ENCODE measurements at places on chromosomes 2 and 18.

- DNase-seq: no peak
Observed at GRCh38 chr2:28751956-28752630, 463 bp downstream of the PPP1CB start.

DNA sequence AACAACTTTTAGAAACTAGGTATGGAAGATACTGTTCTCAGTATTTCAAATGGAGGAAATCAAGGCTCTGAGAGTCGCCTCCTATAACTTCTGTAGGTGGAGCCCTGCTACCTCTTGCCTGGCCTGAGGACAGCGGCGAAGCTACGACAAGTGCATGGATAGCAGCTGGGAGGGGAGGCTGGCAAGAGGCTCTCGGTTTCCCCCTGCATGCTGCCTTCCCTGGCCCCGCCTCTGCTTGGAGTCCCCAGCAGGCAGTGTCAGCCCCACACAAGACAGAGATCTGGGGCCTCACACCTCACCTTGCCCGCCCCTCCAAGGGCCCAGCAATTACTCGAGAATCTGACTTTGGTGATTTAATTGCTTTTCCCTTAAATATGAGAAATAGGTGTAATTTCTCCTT, 107.6 kb upstream of the POU3F3 start:
- DNase-seq: no peak

DNA sequence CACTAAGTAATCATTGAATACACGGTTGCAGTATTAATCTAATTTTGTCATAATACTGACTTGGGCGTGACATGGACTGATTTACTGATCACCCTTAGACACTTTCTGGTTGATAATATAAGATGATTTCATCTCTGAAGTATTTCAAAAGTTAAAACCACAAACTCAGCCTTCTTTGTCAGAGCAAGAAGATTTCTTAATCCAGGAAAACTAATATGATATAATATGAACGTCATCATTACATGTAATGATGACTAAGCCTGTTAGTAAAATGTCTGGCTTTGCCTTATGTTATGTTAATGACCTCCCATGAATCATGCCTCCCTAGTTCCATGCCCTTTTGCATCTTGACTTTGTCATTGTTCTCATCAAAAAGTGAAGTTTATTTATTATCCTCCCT, 1325.0 kb upstream of the CDH2 start:
- DNase-seq: no peak

- no peak for DNase-seq
Observed at GRCh38 chr2:58466804-58467203, 225.7 kb upstream of the FANCL start.

DNA sequence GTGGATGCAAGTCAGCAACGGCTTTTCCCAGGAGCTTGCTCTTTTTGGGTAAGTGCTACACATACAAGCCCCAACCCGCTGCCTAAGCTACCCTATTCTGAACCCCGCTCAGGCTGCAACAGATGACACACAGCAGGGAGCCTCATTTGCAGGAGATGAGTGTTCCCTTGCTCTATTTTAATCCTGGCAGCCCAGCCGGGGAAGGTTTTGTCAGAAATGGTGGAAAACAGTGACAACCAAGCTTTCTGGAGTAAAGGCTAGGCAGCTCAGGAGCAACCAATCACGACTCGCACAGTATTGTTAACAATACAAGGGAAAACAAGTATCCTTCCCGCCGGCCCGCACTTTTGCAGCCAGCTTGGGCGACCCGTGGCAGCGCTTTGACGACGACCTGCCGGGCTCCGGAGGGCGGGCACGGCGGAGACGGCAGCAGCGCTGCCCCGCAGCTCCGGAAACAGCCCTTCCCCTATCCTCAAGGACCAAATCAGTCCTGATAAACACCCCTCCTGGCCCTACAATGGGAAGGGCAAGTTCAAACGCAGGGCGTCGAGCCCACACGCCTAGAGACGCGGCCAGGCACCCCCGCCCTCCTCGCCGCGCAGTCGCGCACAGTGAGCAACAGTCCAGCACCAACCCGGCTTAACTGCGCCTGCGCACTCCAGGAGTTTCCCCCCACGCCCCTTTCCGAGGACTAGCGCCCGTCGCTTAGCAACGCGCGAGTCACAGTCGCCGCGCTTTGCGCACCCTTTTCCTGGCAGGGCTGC, 74.3 kb upstream of the TSPYL6 start:
- peak; percentile 95 for DNase-seq

DNA sequence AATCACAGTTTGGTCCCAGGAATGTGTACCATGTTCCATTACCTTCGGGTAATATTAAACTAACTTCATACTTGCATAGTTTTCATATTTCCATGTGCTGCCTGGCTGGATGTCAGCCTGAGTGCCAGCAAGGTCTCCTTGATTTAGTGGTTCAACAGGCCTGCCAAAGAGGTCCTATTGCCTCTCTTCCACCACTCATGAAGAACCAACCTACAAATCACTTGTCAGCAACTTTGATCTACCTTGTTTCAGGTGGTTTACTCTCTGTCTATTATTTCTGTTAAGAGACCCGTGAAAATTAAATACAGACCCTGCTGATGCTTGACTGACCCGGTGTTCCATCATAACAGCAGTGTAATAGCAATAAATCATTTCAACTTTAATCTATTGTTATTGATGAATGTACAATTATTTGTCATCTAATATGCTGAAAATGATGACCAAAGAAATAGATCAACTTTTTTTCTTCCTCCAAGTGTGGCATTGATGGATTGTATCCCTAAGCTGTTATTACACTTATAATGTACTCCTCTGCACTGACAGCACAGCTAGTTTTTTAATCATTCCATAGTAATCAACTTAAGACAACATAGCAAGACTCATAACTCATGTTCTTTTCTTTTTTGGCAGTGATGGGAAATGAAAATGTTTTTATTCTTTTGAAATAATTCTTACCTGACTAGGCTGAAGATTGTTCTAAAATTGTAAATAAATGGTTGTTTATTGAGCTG, 1220.2 kb upstream of the ACVR2A start:
- DNase-seq: no peak

GRCh38 chr2:118554616-118555015, 292.8 kb downstream of the EN1 start:
- DNase-seq: no peak

DNA sequence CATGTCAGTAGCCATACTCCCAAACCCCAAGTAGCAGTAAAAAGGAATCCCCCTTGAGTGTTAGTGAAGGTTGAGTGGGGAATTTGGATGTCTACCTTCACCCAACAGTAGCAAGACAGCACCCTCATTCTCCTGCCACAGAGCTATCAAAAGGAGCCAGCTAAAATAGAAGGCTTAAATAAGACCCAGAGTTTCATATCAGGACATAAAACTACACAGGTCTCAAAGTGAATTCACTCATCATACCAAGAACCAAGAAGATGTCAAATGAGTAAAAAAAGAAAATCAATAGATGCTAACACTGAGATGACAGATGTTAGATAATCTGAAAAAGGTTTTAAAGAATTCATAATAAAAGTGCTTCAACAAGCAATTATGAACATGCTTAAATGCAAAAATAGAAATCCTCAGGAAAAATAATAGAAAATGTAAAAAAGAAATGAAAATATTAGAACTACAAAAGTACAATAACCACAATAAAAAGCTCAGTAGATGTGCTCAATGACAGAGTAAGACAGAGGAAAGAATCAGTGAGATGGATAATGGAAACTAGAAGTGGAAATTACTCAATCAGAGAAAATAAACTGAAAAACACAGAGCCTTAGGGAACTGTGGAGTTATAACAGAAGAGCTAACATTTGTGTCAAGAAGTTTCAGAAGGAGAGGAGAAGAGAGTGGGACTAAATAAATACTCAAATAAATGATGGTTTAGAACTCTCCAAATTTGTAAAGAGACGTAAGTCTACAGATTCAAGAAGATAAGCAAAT, 90.5 kb downstream of the EDAR start:
- DNase-seq: no peak

DNA sequence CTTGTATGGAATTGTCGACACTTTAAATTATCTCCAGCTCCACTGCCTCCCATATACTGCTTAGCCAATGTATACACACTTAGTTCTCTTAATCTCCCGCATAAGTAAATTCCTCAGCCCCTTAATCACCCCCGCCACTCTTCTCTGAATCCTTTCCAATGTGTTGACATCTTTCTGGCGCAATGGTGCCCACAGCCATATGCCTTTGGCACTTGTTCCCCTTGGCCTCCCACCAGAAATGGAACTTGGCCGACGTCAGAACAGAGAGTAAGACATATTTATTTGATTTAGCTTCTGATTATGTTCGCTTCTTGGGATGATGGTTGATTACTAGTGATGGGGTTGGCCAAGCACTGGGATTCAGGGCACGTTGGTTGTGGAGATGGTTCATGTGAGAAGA, 1089.3 kb upstream of the CELF4 start:
- no peak for DNase-seq

- no peak for DNase-seq
Observed at GRCh38 chr2:25808006-25808383, 70.3 kb downstream of the ASXL2 start.

- DNase-seq: no peak
Observed at GRCh38 chr2:111116843-111117597, 3.7 kb upstream of the BCL2L11 start.

DNA sequence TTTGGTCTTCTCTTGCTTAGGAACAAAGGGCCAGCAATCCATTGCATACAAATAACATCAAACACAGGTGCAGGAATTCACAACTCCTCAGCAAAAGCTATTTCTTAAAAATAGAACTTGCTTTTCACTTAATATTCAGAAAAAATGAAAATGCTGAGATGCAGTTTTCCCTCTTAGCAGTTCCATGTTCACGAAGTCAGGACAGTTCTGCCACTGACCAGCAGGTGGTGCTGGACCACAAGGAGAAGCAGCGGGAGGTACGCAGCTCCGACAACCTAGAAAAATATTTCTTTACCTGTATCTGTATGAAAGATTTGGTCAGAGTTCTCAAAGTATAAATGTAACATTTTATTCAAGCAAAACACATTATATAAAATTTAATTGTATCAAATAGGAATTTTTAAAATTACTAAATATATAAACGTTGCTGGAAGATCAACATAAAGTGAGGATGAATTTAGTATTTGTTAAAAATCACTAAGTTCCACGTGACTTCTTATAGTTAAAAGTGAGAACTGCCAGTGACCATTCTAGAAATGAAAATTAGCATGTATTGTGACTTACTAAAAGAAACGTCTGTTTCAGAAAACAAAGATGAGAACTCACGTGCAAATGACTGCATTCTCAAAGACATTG, 48.8 kb downstream of the ADNP2 start:
- peak; percentile 36 for DNase-seq

DNA sequence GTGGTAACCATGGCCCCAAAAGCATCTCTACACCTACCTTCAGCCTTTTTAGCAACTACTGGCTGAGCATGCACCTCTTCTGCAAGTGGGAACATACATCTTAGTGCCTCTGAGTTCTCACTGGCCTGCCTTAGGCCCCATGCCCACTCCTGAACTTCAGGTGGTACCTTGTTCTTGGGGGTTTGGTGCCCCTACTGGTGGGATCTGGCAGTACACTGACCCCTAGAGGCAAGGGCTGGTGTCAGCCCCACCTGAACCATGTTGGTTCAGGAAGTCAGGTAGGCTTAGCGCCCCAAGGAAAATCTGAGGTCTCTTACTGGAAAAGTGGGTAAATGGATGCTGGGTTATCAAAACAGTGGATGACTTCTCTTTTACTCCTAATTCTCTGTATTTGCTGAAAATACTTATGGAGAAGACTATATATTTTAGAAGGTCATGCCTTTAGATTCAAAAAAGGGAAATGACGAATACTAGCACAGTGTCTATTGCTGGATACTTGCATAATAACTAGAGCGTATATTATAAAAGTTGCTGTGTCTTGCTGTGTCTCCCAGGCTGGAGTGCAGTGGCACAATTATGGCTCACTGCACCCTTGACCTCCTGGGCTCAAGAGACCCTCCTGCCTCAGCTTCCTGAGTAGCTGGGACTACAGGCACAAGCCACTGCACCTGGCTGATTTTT, 84.6 kb downstream of the RAB31 start:
- no peak for DNase-seq

- no peak for DNase-seq
Observed at GRCh38 chr2:239952665-239953417, 72.3 kb downstream of the NDUFA10 start.

DNA sequence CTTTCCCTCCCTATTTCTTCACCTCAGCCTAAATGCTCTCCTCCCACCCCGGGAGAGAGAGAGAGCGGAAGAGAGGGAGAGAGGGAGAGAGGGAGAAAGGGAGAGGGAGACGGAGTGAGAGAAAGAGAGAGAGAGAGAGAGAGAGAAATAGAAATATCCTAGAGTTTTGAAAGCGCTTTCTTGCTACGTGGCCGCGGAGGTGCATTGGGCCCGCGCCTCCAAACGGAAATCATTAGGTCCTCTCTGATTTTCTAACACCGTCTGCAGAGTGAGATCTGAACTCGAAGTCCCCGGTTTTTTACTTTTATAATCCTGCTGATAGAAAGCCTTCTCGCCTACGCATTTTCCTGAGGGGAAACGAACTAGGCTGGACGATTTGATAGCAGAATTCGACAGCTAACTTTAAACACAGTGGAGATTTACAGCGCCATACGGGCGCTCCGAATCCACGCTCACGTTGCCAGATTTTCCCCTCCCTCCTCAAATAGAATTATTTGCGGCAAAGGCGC, 903 bp upstream of the EVX2 start:
- no peak for DNase-seq

DNA sequence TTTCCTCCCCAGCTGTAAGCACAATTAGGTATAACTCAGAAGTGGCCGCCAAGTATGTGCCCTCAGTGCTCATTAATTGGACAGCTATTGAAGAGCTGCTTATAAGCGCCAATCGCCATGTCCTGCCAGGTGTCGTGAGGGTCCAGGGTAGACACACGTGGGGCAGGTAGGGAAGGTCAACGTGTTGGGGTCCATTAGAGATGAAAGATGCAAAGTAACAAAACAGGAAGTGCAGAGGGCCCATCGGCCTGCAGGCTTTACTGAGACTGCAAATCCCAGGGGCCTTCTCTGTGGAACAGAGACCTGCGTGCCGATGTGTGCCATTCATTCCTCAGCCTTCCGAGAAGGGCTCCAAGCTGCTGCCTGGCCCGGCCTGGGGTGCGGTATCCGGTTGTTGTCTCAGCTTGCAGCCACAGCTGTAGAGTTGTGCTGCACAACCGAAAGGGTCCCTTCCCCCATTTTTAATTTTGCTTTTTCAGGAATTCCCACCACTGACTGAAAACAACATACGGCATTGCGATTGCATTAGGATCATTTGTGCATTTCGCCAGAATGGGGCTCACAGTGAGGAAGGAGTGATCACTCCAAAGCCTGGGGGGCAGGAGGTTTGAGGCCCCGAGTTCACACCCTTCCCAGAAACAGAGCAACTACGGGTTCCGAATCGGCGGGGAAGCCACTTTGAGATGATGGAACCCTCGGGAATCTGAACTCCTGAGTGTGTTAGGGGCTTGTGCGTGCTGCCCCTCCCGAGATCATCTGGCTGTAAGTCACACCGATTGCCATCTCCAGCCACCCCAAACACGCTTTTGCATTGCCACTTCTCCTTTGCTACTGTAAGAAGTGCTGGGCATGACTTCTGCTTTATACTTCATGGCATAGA, 94.3 kb downstream of the TSHZ1 start:
- no peak for DNase-seq

GRCh38 chr2:84991404-84992160, 20.6 kb downstream of the KCMF1 start:
- DNase-seq: no peak

GRCh38 chr2:113174376-113174750, 592 bp downstream of the PSD4 start:
- no peak for DNase-seq
